Smooth muscle cell of bladder (primary cell): ENCODE measurements at places on chromosomes 3 and 15. TPM values are rescaled to one million over a fixed set of nuclear protein-coding genes. Genes with fewer than 3 reads are reported as not detected.

The PRKCD gene
- 1.6 and 2.2 TPM in 2 replicates for total RNA-seq

The OXSR1 gene
- total RNA-seq: 24.9 and 30.2 TPM in 2 replicates

The MST1R gene
- 0.14 and 0.55 TPM in 2 replicates for total RNA-seq

The HTR3E gene
- total RNA-seq: not detected in 2 replicates

The ECE2 gene
- not detected in 2 replicates for total RNA-seq

The MRPS11 gene
- total RNA-seq: 36.6 and 39.3 TPM in 2 replicates

The MUC4 gene
- total RNA-seq: under 0.01 TPM in 1 of 2 replicates, not detected in the other

The VIPR1 gene
- not detected in 2 replicates for total RNA-seq

The TNFAIP8L3 gene
- total RNA-seq: 10.0 and 14.2 TPM in 2 replicates

The TF gene
- 0.28 TPM in 2 replicates for total RNA-seq

The SLC22A13 gene
- total RNA-seq: 0.14 and 0.28 TPM in 2 replicates

The SLC6A11 gene
- not detected in 2 replicates for total RNA-seq

The GOLGA8G gene
- under 0.01 TPM in 1 of 2 replicates, not detected in the other for total RNA-seq

The CEMIP gene
- total RNA-seq: 466 and 586 TPM in 2 replicates

The GAP43 gene
- 0.14 and 0.28 TPM in 2 replicates for total RNA-seq

The GPR15 gene
- total RNA-seq: not detected in 2 replicates

The CORO2B gene
- total RNA-seq: 4.3 and 5.3 TPM in 2 replicates

The WHAMM gene
- total RNA-seq: 2.8 and 4.1 TPM in 2 replicates

The GASK1A gene
- 0.85 and 2.2 TPM in 2 replicates for total RNA-seq

The ACP3 gene
- 1.2 and 1.3 TPM in 2 replicates for total RNA-seq

The TICRR gene
- 0.28 and 0.92 TPM in 2 replicates for total RNA-seq

The SORD gene
- 6.7 and 7.0 TPM in 2 replicates for total RNA-seq

The C3orf80 gene
- 3.0 and 8.0 TPM in 2 replicates for total RNA-seq

The IGSF10 gene
- 0.71 and 6.1 TPM in 2 replicates for total RNA-seq

The UNC13C gene
- total RNA-seq: not detected in 2 replicates

The PRR20G gene
- not detected in 2 replicates for total RNA-seq

The CCDC13 gene
- total RNA-seq: 0.74 and 1.1 TPM in 2 replicates

The OIP5 gene
- total RNA-seq: 0.43 and 0.74 TPM in 2 replicates
